HuH-7.5 (cell line): ENCODE measurements at places on chromosomes 12 and 14.

DNA sequence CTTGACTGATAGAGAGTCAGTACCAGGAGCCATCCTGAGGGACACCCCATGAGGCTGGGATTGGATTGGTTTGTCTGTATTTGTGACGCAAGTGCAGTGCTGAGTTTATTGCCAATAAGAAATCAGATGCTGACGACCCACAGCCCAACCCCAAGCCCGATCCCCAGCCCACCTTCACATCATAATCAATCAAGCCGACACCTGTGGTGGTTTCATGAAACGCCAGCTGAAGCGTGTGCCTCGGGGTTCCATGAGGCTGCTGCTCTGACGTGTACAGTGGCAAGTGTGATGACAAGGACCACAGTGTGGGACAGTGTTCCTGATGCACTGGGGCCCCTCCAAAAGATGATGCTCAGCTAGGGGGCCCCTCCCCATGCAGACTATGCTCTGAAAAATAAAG, 62.1 kb upstream of the C14orf180 start:
- no peak for DNase-seq

DNA sequence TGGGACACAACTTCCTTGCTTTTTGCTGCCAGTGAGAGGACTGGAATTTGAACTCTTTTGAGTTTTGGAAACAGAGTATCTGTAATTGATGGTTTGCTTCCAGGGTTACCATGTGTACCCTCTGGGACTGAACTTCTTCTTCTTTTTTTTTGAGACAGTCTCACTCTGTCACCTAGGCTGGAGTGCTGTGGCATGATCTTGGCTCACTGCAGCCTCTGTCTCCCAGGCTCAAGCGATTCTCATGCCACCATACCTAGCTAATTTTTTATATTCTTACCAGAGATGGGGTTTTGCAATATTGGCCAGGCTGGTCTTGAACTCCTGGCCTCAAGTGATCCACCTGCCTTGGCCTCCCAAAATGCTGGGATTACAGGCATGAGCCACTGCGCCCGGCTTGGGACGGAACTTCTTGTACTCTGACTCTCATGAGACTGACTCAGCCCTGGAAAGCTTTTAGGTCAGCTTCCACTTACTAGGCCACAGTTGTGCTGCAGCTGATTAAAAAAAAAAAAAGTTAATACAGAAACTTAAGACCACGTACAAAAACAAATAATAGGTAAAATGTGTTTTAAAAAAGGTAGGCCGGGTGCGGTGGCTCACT, 15.8 kb downstream of the SEL1L start:
- no peak for DNase-seq

GRCh38 chr12:108442067-108442466, 73.0 kb upstream of the FICD start:
- no peak for DNase-seq

- no peak for DNase-seq
Measured at GRCh38 chr14:58557242-58557641, 80.5 kb upstream of the DACT1 start.

DNA sequence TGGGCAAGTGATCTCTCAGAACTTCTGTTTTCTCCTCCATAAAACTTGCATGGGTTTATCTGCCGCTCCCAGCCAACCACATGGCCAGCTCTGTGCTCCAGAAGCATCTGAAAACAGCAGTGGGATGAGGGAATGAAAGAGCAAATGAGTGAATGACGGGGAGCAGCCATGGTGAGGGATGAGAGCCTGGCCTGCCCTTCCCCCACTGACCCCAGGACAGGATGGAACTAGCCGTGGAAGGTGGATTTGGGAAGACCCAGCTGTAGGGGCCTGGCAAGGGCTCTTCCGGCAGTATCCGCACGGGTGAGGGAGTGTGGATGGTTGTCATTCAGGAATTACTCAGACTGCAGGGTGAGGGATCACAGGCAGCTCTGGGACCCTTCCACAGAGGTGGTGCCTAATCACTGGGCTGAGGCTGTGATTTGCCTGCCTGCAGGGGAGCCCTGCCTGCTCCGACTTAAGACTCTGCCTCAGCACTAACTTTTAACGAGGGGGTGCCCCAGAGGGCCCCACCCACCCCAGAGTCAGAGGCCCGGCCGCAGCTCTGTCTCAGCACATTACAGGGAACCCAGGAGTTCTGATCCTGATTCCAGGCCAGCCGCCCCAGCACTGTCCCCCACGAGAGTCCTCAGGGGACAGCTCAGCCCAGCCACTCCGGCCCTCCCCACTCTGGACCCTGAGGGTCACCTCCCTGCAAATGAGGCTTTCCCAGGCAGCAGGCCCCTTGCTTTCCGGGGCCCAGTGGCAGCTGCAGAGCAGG, 136.8 kb upstream of the C14orf180 start:
- DNase-seq, result no peak

- no peak for DNase-seq
Measured at GRCh38 chr14:20563971-20564370, 3.1 kb upstream of the RNASE9 start.

- no peak for DNase-seq
Measured at GRCh38 chr14:63715360-63715759, 12.5 kb downstream of the SGPP1 start.

- DNase-seq, result no peak
Measured at GRCh38 chr14:99213101-99213500, 58.9 kb downstream of the BCL11B start.
